CD4-positive, alpha-beta T cell treated with Interferon gamma for 1 hour (primary cell): ENCODE measurements at places on chromosomes 6 and 20.
A peak's percentile ranks its signal among the peaks of the same experiment; 100 is the strongest.

DNA sequence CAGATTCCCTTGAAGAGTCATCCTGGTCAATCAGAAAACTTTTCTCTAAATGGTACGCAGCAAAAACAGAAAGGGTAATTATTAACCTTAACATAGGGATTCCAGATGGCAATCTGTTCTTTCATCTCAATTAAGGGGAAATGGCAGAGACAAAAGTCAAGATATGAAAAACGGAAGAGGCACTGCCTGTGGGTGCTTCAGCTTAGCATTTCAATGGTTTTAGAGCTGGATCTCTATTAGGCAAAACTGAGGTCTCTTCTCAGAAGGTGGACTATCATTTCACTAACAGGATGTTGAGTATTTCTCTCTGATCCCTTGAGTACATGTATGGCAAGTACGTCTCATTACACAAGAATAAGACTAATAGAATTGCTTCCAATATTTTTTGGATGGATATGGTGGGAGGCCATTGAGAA lies 296.9 kb downstream of the HIVEP2 start:
- no peak for DNase-seq

- no peak for DNase-seq
Measured at GRCh38 chr6:66065313-66065712, 358.3 kb upstream of the EYS start.

GRCh38 chr6:89503641-89504040 lies 70.7 kb downstream of the ANKRD6 start:
- no peak for DNase-seq

- DNase-seq = no peak
Measured at GRCh38 chr6:13152764-13153163, 175.6 kb downstream of the TBC1D7 start.

- no peak for DNase-seq
Measured at GRCh38 chr6:130873746-130874145, 46.5 kb downstream of the SMLR1 start.

GRCh38 chr6:21752054-21752811 lies 158.7 kb downstream of the SOX4 start:
- no peak for DNase-seq

- no peak for DNase-seq
Measured at GRCh38 chr20:31945785-31946184, 6.1 kb downstream of the PDRG1 start.

- DNase-seq = no peak
Measured at GRCh38 chr6:93677264-93677965, 258.1 kb upstream of the EPHA7 start.

DNA sequence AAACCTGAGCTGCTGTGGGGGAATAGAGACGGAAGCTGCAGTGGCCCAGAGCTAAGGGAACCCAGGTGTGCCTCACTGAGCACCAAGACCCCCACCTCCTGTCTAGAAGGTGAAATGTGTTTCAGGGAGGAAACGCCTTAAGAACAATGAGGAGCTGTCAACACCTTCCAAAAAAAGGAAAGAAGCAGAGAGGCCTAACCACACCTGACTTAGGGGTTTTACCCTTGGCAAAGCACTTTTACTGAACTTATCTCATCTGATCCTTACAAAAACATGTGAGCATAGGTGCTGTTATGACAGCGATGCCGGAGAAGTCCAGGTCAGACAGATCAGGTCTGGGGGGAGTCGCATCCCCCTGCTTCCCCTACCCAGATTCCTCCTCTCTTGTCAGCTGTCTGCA lies 16.1 kb upstream of the CDKN1A start:
- DNase-seq = no peak

GRCh38 chr6:16559071-16559470 lies 202.2 kb downstream of the ATXN1 start:
- DNase-seq = no peak

DNA sequence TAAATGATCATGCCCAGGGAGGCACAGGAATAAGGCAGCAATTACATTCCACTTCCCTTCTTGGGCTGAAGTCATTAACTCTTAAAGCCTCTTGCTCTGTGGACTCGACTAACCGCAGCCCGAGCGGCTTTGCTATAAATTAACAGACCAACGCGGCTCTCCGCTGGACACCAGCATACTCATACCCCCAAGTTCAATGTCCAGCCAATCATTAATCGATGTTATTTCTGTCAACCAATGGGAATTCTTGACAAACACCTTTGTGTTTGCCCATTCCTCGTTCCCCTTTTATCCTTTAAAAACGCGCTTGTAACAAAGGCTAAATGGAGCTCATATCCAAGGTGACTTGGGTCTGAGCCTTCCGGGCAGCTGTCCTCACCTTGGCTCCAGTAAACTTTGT lies 183.1 kb upstream of the RALGAPA2 start:
- no peak for DNase-seq

GRCh38 chr6:145069966-145070365 lies 665.4 kb downstream of the EPM2A start:
- DNase-seq = no peak

GRCh38 chr6:160057080-160057479 lies 64.5 kb upstream of the SLC22A1 start:
- no peak for DNase-seq

- no peak for DNase-seq
Measured at GRCh38 chr6:99014061-99014460, 66.3 kb upstream of the FBXL4 start.

DNA sequence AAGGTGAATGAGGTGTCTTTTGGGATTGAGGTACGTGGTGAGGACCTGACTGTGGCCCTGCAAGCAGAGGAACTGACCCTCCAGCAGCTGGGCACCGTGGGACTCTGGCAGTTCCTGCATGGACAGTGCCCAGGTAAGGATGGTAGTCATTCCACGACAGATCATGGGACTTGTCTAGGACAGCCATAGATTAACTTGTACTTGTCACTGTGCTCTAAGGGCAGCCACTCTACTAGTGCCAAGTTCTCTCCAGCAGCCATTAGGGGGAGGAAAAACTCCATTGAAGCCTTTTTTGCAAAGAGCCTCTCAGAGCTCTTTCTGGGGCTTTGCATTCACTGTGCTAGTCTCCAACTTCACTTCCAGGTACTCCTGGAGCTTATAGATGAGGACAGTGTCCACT lies 20.4 kb downstream of the TAF11 start:
- DNase-seq = no peak

GRCh38 chr6:343960-344815 lies 47.4 kb upstream of the IRF4 start:
- no peak for DNase-seq

DNA sequence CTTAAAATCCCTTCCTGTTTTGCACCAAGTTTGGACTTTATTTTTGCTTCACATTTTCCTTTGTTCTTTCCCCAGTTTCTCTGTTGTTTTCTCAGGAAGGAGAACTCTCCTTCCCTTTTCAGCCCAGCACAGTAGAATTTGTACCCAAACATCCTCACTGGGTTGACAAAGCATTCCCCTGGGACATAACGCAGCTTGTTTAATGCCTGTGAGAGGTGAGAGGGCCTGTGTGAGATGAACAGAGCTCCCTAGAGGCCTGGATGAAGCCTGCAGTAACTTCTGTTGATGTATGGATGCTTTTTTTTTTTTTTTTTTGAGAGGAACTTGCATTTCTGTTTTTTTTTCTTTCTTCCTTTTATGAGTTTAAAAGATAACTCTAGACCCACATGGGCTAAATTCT lies 104.9 kb upstream of the SLC22A23 start:
- no peak for DNase-seq

GRCh38 chr6:162649271-162649670 lies 78.3 kb downstream of the PRKN start:
- no peak for DNase-seq

DNA sequence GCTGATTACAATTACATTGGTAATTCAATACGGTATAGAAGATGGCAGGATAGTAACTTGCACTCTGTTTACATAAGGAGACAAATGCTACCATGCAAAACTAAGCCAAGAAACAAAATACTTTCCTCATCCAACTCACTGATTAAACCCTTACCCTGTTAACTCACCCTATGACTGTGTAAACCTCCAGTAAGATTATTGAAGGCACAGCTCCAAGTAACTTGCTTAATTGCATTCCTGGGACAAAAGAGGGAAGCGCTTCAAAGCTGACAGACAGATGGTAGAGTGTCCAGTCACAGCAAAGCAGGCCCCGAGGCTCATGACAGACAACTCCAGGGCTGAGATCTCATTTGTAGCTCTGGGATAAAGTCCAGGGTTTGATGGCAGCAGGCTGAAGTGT lies 6.9 kb upstream of the KIF16B start:
- DNase-seq = no peak

DNA sequence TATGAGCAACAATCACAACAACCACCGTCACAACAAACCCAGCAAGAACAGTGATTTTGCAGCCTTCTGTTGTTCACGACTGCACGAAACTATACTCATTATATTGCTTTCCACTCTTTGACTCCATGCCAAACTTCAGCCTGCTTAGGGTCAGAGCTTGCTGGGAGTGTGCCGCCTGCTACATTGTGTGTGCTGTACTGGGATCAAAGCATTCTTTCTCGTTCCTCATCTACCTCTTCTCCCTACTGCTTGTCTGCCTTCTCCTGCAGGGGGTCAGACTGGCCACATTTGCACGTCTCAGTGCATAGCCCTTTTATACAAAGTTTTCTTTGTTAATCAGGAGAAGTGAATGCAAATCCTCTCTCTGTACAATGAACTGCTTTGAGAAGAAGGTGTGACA lies 401.6 kb upstream of the CITED2 start:
- DNase-seq = no peak

DNA sequence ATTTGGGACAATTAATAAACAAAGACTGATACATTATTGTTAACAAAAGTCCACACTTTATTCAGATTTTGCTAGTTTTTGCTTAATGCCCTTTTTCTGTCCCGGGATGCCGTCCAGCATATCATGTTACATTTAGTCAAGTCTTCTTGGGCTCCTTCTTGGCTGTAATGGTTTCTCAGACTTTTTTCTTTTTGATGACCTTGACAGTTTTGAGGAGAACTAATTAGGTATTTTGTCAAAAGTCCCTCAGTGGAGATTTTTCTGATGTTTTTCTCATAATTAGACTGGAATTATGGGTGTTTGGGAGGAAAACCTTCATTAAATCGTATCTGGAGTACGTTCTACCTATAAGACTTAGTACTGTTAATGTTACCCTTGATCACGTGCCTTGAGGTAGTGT lies 177.2 kb downstream of the MCHR2 start:
- DNase-seq = no peak

DNA sequence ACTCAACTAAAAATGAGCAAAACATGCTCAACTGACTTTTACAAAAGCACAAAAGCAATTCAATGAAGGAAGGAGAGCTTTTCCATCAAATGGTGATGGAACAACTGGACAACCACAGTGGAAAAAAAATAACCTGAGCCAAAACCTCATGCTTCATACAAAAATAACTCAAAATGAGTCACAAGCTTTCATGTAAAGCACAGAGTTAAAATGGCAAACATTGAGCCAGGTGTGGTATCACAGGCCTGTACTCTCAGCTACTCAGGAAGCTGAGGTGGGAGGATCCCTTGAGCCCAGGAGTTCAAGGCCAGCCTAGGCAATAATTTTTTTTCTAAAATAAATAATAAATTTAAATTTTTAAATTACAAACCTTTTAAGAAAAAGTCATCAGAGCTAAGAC lies 18.4 kb upstream of the HLA-G start:
- no peak for DNase-seq

- no peak for DNase-seq
Measured at GRCh38 chr20:4509825-4510522, 211.7 kb upstream of the PRND start.

GRCh38 chr20:53847837-53848170 lies 222.6 kb downstream of the BCAS1 start:
- DNase-seq = no peak

DNA sequence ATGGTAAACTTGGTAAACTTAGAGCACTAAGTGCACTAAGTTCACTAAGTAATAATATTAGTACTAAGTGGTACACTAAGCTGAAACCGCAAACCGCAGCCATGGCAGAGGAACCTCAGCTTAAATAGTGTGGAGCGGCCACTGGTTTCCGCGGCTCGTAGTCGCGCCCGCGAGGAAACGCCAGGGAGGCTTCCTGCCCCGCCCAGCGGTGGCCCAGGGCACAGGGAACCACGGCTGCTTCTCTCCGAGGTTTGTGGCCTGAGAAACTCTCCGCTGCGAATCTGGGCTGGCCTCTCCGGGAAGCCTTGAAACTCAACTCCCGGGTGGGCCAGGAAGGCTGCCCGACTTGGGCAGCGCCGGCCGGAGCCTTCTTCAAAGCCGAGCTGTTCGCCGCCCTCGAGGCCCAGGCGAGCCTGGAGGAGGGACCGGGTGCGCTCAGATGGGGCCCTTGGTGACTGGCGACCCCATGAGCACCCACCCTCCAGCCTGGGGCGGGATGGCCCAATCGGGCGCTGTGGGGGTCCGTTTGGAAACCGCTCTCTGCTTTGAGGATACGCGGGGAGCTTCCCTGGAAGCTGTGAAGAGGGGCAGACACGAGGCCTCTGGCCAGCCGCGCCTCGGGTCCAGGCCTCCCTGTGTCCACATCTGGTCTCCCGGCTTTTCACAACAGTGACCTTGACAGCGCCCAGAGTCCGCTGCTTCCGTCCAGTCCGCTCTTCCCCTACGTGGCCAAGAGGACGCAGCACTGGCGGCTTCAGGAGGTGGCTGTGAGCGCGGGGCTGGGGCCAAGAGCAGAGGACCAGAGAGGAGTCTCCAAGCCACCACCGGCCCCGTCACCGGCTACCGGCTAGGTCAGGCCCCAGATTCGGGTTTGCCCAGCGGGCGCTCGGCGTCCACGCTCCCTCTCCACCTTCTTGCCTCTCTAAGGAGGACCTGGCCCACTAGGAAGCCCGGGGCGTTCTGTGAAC lies 25.4 kb upstream of the HLA-E start:
- DNase-seq = peak; percentile 70

- no peak for DNase-seq
Measured at GRCh38 chr20:11891077-11891775, 26.5 kb upstream of the BTBD3 start.

DNA sequence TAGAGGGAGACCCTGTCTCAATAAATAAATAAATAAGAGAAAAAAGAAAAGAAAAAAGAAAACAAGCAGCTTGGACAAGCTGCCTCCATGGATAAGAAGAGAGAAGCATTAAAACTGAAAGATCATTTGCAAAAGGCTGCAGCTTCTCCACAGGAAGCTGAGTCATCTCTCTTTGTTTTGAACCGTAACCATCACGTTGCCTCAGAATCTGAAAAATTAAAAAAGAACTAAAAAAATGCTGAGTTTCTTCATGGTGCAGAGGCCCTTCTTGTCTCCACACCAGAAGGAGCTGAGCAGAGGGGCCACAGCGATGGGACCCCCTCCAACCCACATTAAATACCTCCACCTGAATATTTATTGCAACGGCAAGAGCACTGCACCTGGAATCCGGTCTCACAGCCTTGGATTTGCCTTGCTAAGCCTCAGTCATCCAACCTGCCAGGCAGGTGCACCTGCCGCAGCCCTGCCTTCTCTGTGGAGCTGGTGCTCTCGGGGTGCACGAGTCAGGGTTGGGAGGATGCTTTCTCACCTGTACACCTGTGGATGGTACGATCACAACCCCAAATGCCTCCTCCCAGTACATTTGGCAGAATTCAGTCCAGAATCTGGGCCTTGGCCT lies 28.1 kb downstream of the TOX2 start:
- DNase-seq = no peak
